HT1080 (cell line): ENCODE measurements at places on chromosomes 2 and 18. TPM values are rescaled to one million over a fixed set of nuclear protein-coding genes. Genes with fewer than 3 reads are reported as not detected.

- no peak for DNase-seq
Measured at GRCh38 chr2:182706751-182707150, 9.3 kb upstream of the DNAJC10 start.

- peak; percentile 36 for DNase-seq
Measured at GRCh38 chr2:75465317-75465984, 95.3 kb downstream of the EVA1A start.

Gene CNGA3
- not detected in 2 replicates for total RNA-seq

- peak; percentile 32 for DNase-seq
Measured at GRCh38 chr18:3368193-3368592, 81.8 kb upstream of the TGIF1 start.

- no peak for DNase-seq
Measured at GRCh38 chr2:172350839-172351479, 76.4 kb upstream of the ITGA6 start.

DNA sequence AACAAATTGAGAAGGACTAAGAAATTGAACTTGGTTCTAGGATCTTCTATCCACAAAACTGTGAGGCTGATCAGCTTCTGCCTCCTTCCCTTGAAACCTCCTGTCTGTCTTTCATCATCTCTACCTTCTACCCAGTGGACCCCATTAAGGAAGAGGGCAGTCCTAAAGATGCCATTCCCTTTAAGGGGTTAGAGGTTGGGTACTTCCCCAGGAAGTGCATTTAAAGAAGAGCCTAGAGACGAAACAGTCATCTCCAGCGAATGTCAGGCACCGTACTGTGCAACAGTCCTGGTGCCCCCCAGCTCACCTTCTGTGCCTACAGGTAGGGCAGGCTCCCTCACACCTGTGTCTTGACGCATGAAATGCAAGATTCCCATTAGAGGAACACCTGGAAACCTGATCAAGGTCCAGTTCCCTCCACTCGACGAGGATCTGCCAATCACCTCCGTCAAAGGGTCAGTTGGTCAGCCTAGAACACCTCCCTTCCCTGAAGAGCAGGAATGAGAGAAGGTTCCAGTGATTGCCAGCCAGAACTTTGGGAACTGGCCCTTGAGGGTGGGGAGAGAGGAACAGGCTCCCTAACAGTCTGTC is 20.9 kb downstream of the LOXHD1 start:
- no peak for DNase-seq

GRCh38 chr2:176163672-176164056 is 6.6 kb downstream of the HOXD3 start:
- no peak for DNase-seq

Gene TFCP2L1
- total RNA-seq: 0.10 and 0.33 TPM in 2 replicates

Gene ANKRD29
- total RNA-seq: not detected in 2 replicates

- DNase-seq: no peak
Measured at GRCh38 chr18:76348267-76349066, 146.6 kb downstream of the ZNF516 start.

Gene ONECUT2
- 0.03 and 0.08 TPM in 2 replicates for total RNA-seq

- DNase-seq: peak; percentile 43
Measured at GRCh38 chr2:24404491-24404921, 44.2 kb upstream of the ITSN2 start.

DNA sequence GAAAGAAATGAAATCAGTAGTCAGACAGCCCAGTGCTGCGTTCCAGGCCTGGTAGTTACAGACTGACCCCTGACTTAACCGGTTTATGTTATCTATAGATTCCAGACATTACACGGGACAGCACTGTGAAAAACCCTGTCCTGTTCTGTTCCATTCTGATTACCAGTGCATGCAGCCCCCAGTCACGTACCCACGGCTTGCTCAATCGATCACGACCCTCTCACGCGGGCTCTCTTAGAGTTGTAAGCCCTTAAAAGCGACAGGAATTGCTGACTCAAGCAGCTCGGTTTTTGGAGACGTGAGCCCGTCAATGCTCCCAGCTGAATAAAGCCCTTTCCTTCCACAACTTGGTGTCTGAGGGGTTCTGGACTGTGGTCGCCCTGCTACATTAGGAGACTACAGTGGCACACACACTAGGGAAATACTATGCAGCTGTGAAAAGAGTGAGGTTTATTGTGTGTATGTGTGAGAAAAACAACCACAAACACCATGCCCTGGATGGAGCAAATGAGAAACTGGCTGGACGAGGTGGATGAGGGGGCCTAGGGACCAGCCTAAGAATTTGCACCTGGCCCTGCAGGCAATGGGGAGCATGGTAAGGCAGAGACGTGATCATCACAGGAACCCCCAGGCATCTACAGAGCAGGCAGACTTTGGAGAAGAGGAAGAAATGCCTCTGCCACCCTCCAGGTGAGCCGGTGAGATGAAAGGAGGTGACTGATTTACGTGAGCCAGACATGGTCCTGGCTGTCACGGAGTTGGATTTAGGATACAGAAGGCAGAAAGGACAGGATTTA is 49.1 kb upstream of the SEMA4C start:
- no peak for DNase-seq
